ENCODE measurements at places on chromosomes 11 and 22.

- DNase-seq, result no peak
Measured at GRCh38 chr11:72908032-72908676, 93.9 kb downstream of the ATG16L2 start.

DNA sequence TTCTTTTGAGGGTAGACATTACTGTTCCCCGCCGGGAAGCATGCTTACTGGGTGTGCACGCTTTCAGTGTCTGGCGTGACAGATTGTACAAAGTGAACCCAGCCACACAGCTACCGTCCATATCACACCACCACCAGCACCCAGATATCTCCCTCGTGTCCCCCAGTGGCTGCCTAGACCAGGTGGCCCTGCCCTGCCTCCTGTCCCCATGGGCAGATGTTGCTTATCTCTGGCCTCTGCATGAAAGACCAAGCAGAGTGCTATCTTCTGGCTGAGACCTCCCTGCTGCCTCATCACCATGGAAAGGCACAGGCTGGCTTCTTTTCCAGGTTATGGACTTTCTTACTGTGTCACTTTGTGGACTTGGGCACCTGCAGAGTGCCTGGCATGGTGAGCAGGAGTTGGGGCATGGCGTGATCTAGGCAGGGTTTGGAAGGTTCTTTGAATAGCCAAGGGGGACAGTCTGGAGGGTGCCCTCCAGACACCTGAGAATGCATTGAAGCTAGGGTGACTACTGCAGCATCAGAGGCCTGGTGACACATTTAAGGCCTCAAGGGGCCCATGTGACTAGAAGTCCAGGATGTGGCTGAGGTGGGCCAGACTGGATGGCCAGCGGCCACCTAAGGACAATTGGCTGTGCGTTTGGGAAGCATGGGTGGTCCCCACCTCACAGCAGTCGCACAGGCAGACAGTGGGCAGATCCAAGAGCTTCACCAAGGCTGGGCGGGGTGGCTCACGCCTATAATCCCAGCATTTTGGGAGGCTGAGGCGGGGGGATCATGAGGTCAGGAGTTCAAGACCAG is 4.7 kb downstream of the TANGO2 start:
- no peak for DNase-seq

GRCh38 chr11:119188887-119189286 is 3.6 kb downstream of the NHERF4 start:
- no peak for DNase-seq

GRCh38 chr22:46563381-46564083 is 26.1 kb upstream of the CELSR1 start:
- peak; percentile 77 for DNase-seq

GRCh38 chr11:128766591-128767081 is 72.8 kb downstream of the FLI1 start:
- no peak for DNase-seq

DNA sequence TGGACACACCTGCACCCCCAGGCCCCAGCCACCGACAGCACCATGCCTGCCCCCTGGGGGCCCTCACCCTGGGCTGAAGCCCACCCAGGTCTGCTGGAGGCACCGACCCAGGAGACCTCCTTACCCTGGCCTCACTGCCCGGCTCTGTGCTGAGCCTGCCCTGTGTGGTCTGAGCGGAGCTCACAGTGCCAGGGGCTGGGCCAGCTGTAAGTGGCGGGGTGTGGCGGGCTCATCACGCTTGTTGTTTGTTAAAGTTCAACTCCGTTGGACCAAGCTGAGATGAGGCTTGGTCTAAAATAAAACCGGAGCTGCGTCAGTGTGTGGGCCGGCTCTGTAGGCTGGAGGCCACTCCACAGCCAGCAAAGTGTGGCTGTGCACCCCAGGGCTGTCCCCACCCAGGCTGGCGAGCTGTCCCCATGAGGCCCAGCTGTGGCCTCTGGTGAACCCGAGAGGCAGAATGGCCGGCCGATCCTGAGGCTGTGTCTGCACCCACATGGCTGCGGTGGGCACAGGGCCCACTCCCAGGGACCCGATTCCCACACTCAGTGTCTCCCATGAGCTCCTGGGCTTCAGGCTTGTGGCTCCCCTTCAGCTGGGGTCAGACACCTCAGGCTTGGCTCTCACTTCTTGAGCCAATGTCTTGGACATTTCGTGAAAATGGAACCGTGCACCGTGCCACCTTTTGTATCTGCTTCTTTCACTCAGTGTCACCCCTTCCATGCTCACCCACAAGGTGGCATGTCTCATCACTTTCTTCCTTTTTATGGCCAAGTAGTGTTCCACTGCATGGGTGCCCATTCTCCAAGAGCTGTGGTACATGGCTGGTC is 137.9 kb downstream of the CTTN start:
- DNase-seq, result no peak

DNA sequence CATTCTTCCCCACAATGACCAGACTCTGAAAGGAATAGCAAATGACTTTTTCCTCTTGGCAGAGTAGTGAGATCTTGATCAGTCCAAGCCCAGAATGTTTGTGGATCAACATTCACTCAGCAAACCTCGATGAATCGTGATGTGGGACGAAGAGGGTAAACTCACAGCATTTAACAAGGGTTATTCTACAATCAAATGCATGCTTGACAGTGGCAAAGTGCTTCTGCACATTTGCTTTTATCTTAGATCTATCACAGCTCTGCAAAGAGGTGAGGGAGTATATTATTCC is 31.8 kb downstream of the TMPRSS5 start:
- DNase-seq, result no peak

- no peak for DNase-seq
Measured at GRCh38 chr11:15258433-15259165, 143.9 kb downstream of the INSC start.

DNA sequence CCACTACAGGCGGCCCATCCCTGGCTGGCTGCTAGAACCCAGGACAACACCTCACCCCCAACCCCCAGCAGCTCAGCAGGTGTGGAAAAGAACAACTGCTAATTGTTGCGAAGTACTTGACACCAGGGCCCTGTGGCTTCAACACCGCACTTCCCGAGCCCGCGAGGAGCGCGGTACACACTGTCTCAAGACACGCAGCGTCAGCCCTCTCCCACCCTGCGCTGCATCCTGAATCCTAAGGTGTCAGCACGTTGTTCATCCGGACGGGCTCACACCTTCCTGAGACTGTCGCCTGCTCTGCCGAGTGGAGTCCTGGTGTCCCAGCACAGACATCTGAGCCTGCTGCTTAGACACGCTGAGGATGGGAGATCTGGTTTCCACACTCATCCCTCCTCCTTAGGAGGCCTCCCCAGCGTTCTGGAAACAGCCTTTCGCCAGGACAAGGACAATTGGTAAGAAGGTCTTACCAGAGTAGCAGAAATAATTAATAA is 1336.2 kb downstream of the BRD1 start:
- DNase-seq, result no peak

DNA sequence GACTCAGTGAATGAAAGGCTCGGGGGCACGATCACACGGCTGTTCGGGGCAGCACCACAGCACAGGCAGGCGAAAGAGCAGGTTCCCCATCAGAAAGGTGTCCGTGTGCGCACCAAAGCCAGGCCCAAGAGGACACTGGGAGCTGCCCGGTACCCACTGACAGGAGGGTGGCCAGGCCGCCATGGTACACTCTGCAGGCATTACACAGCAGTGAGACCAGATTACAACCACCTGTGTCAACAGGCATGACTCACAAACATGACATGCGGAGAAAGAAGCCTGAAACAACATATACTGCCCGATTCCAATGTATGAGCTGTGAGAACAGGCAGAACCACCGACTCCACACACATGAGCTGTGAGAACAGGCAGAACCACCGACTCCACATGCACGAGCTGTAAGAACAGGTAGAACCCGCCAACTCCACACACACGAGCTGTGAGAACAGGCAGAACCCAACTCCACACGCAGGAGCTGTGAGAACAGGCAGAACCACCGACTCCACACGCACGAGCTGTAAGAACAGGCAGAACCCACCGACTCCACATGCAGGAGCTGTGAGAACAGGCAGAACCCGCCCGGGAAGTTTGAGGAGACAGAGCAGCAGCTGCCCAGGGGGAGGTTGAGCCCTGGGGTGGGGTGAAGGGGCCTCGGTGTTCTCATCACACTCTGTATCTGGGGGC is 32.6 kb downstream of the KIAA0930 start:
- DNase-seq, result no peak

- no peak for DNase-seq
Measured at GRCh38 chr11:44595964-44596381, 30.5 kb downstream of the CD82 start.

GRCh38 chr11:115391598-115391997 is 112.6 kb downstream of the CADM1 start:
- DNase-seq, result no peak

DNA sequence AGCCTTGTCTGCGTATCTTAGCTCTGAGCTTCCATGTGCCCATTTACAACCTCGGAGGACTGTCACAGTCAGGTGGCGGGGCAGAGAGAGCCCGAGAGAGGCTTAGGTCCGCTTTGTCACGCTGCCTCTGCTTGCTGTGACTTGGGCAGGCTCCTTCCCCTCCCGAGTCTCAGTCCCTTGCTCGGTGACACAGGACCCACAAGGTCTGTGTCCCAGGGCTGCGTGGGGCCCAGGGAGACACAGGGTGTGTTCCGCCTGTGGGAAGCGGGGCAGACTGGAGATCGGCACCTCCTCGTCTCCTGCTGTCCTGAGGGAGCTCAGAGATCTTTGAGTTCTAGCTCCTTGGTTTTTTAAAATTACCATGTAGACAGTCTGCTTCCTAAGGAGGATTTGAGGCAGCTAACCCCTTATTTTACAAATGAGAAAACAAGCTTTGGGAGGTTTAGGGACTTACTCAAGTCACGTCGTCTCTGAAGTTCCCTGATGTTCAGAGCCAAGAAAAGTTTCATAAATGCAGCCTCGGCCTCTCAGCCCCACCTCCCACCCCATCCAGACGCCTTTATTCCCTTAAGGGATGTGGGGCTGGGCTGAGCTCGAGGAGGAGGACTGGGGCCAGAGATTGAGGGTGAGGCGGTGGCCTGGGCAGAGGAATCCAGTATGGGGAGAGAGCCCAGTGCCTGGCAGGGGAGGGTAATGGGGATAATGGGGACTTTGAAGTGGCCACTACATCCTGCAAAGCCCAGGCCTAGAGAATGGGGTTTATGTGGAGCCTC is 103.6 kb downstream of the NECTIN1 start:
- DNase-seq, result no peak

DNA sequence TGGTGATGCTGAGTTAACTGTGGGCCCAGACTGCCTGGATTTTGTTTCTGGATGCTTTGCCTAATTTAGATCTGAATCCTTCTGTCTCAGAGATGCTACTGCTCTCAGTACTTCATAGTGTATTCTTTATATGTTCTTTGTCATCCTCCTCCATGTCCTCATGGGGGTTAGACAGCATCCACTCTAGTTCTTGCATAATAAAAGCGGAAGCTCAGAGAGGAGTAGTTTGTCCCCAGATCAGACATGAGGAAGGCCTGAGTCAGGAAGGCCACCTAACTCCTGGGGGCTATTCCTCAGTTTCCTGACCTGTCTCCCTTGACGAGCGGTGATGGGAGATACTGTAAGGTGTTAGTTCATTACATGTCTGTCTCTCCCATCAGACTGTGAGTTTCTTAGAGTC is 90.2 kb downstream of the SCN3B start:
- no peak for DNase-seq

DNA sequence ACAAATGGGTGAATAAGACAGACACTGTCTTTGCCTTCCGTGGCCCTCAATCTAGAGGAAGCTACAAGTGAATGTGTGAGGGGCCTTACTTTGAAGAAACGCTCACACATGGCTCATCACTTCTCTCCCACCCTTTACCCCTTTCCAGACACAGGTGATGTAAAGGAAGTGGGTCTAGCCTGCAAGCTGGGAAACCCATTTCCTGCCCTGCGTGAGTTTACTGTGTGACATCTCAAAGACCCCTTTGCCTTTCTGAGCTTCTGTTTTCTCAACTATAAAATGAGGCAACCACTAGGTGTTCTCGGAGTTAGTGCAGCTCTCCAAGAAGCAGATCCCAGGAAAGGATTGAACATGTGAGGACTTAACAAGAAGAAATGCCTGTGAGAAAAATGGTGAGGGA is 43.1 kb upstream of the LMO2 start:
- no peak for DNase-seq

DNA sequence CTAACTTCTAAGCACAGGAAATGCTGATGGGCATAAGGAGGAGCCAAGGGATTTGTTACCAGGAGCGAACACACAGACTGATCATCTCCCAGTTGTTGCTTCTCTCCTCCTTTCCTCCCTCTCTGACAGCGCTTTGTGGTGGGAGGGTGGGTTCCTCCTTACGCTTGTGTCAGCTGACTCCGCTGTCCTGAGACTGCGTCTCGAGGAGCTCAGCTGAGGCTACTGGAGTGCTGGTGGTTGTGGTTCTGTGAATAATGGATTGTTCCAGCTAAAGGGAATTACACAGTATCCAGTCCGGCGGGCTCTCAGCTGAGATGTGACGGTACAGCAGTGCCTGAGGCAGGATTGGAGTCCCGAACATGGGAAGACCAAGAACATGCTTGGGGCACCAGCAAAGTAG is 113.4 kb downstream of the CTNND1 start:
- DNase-seq, result no peak

DNA sequence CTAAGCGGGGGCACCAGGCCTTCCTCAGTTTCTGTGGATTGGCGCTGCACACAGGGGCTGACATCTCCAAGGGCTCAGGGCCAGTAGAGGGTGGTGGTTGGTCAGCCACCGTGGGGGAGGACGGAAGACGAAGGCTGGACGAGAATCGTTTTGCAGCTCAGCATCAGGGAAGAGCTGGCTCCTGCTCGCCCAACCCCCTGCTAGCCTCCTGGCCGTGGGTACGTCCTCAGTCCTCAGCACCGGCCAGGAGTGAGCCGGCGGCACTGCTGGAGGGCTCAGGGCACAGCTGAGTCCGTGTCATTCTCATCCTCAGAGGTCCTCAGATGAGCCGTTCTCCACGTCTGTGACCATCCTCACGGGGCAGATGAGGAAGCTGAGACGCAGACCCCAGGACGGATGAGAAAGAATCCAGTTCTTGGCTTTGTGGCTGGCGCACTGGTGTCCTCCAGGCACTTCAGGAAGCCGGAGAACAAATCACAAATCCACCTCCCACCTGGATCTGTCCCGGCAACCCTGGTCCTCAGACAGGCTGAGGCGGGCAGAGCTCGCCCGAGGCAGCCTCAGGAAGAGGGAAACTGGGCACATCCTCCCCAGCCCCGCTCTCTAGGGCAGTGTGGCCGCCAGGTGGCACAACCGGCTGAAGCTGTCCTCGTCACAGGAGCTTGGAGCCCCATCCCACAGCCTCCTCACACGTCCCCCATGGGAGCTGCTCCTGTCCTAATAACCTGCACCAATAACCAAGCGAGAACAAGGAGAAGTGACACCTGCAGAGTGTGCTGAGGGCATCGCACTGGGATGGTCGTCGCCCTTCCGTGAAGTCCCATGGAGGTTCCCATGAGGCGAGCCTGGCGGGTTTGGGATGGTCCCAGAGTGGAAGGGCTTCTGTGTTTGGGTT is 393.7 kb downstream of the BRD1 start:
- no peak for DNase-seq

- DNase-seq, result no peak
Measured at GRCh38 chr11:28505232-28505631, 397.0 kb downstream of the METTL15 start.

DNA sequence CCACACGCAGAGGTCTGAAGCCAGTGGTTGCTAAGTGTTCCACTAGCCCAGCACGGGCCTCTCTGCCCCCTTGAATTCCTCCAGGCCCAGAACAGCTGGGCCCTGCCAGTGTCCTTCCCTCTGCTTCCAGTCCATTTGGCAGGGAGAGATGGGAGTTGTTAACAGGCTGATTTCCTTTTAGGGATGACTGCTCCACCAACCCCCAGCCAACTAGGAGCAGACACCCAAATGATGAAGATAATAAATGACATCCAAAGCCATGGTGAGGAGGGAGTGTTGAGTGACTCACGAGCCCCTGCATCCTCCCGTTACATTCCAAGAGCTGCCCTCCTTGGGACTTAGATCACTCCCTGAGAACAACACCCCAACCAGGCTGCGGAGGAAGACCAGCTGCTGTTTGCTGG is 20.6 kb downstream of the PARVA start:
- DNase-seq, result no peak

Measured in activated T-cell treated with anti-CD3 and anti-CD28 coated beads for 48 hours (primary cell).